ENCODE measurements at places on chromosomes 1 and 21.

GRCh38 chr1:41423511-41424191, 60.8 kb downstream of the EDN2 start:
- DNase-seq, result no peak

- DNase-seq, result no peak
Observed at GRCh38 chr1:66438501-66438900, 95.5 kb upstream of the SGIP1 start.

DNA sequence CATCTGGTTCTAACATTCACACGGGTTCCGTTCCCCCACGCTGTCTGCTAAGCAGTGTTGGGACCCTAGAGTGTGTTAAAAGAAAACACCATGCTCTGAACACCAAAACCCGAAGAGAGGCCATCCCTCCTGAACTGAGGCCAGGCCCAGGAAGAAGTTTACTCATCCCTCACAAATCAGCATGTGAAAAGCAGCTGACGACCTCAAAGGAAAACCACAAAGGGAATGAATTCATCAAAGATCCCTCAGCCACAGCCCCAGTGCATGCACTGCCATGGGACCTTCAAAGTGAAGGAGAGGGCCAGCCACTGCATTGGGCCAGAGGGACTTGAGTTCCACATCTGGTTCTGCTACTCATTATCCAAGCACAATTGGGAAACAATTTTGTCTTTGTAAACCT, 7.0 kb upstream of the PSEN2 start:
- no peak for DNase-seq

GRCh38 chr21:45261093-45261492, 26.6 kb downstream of the POFUT2 start:
- no peak for DNase-seq

DNA sequence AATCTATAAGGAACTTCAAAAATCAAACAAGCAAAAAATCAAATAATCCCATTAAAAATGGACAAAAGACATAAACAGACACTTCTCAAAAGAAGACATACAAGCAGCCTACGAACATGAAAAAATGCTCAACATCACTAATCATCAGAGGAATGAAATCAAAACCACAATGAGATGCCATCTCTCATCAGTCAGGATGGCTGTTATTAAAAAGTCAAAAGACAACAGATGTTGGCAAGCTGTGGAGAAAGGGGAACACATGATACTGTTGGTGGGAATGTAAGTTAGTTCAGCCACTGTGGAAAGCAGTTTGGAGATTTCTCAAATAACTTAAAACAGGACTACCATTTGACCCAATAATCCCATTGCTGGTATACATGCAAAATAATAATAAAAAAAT, 226.4 kb downstream of the S1PR1 start:
- DNase-seq, result no peak

- DNase-seq, result peak; percentile 17
Observed at GRCh38 chr1:55215194-55216021, at the start of gene USP24. USP24 (minus strand) TSS chr1:55215364; CDS start chr1:55215113, 251 bp downstream.

DNA sequence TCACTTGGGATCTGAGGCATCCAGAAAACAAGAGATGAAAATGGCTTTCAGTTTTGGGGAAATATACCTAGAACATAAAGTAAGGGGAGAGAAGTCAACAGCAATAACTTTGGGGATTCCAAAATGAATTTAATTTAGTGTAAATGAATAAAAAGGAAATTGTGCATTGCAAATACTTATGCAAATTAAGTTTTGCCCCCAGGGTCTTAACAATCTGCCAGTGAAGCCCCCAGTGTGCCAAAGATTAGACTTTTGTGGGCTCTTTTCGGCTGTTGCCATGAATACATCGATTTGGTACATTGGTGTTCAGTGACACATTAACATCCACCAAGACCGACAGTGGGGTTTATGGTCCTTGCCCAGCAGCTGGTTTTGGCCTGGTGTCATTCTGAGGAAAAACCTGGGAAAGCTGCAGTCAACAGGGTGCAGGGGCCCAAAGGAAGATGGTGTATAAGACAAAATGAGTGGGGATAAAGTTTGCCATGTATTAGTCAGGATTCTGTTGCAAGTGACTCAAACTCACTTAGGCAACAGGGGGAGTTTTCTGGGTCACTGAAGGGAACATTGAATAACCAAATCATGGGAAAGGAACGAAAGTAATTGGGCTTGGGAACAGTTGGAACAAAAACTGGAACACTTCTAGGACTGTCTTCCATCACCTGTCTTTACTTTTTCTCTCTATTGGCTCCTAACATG, 30.2 kb upstream of the IGSF3 start:
- DNase-seq, result no peak

DNA sequence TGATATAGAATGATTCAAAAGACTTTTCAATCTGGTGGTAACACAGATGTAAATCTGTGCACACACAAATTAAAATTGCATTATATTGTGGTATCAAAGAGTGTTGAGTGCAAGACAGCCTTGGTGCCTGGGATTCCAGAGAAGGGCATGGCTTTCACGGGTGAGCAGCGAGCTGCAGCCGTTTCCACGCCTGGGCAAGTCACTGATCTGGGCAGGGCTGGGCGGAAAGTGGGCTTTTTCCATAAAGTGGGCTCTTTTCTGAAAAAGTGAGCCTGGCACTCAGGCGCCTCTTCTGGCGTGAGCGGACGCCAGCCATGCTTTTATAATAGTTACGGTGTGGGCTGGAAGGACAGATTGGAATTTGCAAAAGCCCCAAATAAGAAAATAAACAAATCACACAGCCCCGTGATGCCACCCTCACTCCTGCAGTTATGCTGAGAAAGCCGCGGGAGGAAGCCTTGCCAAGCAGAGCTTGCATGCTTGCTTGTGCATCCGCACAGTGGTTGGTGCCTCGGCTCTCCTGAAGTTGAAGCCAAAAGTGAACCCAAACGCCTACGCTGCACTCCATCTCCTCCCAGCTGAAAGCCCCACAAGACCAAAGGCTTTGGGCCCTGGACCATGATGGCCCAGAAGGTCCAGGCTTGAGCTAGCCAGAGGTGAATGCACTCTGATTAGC, 7.1 kb upstream of the C1orf115 start:
- DNase-seq, result no peak

DNA sequence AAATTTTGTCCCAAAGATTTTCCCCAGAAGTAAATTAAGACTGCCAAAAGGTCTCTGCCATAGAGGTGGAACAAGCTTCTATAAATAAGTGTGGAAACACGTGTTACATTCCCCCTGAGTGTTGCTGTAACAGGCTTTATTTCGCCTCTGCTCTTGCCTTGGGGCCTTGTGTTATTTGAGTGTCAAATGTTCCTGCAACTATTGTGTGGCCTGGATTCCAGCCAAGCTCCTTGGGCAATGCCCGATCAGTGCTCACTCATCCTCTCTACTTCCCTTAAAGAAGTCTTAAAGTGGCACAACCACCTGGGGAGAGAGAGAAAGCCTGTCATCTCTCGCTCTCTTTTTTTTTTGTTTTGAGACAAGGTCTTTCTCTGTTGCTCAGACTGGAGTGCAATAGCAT, 156.7 kb downstream of the NR5A2 start:
- no peak for DNase-seq

GRCh38 chr1:58249737-58250586, 296.6 kb downstream of the OMA1 start:
- no peak for DNase-seq

DNA sequence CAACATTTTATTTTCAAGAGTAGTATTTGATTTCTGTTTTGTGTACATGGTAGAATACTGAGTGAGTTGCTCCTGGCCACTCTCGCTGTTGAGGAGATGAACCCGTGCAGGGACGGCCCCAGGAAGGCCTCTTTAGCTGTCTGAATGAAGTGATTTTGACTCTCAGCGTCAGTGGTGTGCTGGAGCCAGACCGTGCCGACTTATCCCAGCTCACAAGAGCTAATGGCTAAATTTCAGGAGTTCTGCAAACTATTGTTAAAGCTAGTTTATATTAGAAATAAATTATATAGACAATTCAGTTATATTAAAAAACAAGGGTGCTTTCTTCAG, 111.2 kb upstream of the KIF26B start:
- DNase-seq, result no peak

GRCh38 chr1:206575165-206575893, 36.9 kb downstream of the EIF2D start:
- no peak for DNase-seq

GRCh38 chr1:101314244-101314643, 77.4 kb downstream of the S1PR1 start:
- no peak for DNase-seq

GRCh38 chr1:150543500-150544143, 5.6 kb upstream of the ADAMTSL4 start:
- no peak for DNase-seq

DNA sequence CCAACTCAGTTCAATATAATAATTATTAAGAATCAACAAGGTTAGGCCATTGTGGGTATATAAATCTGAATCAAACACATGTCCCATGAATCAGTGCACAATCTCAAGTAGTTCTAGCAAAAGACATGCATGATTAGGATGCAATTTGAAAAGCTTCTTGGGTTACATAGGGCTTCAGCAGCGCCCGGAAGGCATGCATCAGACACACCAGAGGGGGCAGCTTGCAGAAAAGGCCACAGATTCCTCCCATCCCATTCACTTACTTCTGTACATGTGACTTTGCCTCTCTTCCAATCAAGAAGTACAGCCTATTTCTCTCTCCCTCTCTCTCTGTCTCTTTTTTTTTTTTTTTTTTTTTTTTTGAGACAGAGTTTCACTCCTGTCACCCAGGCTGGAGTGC, 91.8 kb downstream of the KCNN3 start:
- DNase-seq, result no peak

GRCh38 chr21:41622831-41623548, 115.0 kb upstream of the TMPRSS2 start:
- DNase-seq, result no peak

DNA sequence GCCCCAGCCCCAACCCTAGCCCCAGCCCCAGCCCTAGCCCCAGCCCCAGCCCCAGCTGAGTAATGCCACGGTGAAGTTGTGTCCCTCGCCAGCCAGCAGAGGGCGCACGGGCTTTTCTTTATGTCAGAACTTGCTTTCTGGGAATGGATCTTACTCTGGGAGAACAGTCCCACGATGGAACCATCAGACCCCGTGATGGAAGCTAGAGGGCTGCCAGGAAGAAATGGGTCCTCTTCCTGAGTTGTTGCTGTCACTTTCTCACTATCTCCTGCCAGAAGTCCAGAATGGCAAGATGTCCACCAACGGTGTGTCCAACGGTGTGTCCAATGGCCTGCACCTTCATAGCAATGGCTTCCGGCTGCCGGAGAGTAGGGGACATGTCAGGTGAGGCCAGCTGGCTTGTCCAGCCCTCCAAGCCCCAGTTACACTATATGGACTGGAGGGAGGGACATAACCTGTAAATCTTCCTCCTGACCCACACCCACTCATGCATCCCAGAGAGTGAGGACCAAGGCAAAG, 25.1 kb upstream of the TMEM222 start:
- DNase-seq, result peak; percentile 54

GRCh38 chr1:23796466-23797271, 3.9 kb downstream of the GALE start:
- no peak for DNase-seq

GRCh38 chr21:42429856-42430255, 26.2 kb downstream of the UBASH3A start:
- no peak for DNase-seq
